DMS79 treated with DMSO at 0.1 percent for 48 hours (cell line): ENCODE measurements at places on chromosomes 1 and 21.

GRCh38 chr1:67883069-67883468 lies 49.8 kb upstream of the GNG12 start:
- DNase-seq = no peak

DNA sequence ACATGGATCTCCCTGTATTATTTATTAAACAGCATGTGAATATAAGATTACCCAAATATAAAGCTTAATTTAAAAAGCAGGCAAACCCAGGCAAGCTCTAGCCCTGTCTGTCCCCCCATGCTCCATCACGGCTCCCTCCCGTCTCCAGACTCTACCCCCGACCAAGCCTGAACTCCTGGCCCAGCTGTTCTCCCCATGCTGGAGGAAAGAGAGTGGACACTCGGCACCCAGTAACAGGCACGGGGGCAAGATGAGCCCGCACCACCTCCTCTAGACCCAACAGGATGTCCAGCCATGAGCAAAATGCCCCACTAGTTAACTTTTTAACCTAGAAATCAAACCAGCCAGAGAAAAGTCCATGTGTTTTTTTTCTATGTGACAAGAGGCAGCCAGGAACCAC lies 19.3 kb downstream of the SLC19A1 start:
- no peak for DNase-seq

- DNase-seq = no peak
Measured at GRCh38 chr1:64814427-64814826, 69.6 kb downstream of the RAVER2 start.

GRCh38 chr1:53088616-53089300 lies 26.7 kb downstream of the PODN start:
- no peak for DNase-seq

- peak; percentile 77 for DNase-seq
Measured at GRCh38 chr1:160376525-160377131, 9.8 kb downstream of the NHLH1 start.

DNA sequence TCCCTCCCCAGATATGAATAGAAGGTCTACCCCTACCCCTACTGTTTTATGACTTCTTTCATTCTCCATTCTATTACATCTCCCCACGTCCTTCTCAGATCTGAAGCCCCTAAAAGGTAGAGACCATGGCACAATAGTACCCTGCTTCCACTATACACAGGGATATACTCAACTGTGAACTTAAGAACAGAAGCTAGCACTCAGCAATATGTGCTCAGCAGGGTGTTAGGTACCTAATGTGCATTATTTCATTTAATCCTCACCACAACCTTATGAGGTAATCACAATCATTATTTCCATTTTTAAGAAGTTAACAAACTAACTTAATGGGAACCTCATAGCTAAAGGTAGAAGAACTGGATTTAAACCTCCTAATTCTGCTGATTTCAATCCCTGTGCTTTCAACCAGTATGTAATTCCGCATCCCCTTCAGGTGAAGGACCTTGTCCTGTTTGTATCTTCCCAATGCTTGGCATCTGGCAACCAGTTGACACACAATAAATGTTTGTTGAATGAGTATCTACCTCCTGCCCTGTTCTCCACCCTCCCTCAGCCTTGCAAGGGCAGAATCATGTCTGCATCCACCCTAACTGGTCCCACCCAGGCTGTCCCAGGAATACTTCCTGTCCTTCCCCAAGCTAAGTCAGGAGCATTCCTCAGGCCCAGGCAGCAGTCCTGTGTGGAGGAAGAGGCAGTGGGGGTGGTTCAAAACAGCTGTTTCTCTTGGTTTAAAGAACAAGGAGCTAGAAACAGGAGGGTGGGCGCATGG lies 6.5 kb downstream of the DENND2D start:
- DNase-seq = no peak

- no peak for DNase-seq
Measured at GRCh38 chr1:64563958-64564565, 94.1 kb downstream of the CACHD1 start.

DNA sequence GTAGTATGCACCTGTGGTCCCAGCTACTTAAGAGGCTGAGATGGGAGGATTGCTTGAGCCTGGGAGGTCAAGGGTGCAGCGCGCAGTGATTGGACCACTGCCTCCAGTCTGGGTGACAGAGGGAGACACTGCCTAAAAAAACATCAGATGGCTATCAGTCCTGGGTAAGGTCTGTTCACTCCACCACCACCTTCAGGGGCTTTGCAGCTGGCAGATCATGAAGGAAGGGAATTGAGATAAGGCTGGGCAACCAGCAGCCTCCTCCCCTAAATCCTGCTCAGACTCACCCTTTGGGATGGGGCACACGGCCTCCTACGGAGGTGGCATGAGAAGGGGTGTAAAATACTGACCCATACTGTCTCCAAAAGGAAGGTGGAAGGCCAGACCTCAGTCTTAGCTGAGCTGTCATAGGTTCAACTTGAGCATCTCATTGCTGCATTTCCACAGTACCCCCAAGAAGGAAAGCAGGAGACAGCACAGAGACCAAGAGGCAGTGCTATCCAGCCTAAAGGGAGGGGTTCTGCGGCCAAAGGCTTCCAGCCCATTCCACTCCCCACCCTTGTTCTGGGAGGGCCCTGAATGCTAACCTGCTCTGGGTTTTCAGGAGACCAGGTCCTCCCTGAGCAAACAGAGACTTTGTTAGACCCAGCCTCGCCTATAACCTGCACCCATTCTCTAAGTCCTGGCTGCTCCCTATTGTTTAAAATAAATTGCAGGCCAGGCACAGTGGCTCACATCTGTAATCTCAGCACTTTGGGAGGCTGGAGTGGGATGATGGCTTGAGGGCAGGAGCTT lies 13.7 kb downstream of the SLC45A3 start:
- DNase-seq = no peak

GRCh38 chr1:183291802-183292514 lies 105.9 kb downstream of the LAMC2 start:
- no peak for DNase-seq

DNA sequence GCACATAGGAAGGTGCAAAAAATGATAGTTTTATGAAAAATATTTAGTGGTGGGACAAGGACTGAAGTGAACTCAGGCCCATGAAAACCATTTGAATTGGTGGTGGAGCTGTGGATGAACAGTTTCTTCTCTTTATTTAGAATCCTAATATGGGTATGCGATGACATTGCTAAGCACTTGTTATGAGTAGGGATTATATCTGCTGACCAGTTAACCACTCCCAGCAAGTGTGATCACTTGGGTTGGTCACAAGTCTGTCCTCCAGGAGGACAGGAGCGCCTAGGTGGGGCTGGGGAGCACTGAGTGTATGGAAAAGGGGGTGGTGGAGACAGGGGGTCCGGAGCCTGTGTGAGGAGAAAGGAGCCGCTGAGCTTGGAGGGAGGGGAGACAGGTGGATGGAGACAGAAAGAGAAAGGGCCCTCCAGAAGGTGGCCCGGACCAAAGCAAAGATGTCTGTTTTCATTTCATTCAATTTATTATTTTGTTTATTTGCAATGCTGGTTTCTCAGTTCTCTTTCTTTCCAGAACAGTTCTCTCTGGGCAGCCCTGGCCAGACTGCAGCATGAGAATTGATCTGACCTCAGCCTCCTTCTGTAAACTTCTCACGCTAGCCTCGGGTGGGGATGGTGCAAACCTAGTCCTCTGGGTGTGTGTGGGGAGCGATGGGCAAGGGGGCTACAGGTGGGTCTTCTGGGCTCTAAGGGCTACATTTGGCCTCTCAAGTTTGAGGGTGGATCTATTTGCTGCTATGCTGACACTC lies 9.9 kb upstream of the ZSCAN20 start:
- DNase-seq = no peak

DNA sequence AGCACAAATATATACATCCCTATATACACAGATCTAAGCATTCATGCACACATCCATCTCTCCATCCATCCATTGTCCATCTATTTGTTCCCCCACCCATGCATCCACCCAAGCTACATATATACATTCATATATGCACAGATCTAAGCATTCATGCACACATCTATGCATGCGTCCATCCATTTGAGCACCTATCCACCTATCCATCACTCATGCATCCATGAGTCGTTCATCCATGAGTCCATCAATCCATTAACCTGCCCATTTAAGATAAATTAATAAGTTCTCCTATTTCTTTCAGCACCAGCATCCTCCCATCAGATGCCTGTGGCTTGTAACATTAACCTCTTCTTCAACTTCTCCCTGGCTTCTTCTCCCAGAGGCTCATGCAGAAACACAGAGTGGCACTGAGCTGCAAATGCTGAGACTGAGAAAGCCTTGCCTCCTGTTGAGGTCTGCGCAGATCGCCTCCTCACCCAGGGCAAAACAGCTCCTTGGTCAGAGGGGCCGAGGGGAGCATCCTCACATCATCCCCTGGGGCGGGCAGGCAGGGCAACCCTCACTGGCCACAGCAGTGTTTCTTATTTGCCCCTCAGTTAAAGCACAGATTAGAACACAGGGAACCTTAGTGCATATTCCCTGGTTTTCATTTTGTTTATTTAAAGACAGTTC lies 17.4 kb upstream of the PDE9A start:
- DNase-seq = no peak

DNA sequence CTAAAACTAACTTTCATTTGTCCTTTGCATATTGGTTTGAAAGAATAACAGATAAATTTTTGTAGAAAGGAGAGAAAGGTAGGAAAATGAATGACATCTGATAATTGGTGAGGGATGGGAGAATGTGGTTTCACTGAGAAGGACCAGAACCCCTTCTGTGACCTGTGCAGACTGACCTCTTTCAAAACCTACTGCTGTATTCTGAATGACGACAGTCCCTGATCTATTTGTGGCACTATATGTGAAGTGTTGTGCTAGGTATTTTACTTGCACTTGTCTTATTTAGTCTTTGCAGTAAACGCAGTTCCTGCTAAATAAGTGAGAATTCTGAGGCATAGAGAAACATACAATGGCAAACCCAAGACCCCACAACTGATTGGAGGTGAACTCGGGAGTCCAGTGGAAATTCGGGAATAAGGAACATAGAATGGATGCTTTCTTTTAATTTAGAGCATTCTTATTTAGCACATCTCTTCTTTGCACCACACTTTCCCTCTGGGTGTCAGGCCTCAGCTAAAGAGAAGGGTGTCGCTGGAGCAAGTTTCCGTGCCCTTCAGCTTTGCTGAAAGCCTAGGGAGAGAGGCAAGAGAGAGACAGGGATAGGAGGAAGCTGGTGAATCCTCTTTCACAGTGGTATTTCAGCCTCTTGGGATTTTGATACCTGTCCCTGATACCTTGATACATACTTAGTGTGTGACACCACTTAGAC lies 230.2 kb downstream of the PAPPA2 start:
- no peak for DNase-seq

DNA sequence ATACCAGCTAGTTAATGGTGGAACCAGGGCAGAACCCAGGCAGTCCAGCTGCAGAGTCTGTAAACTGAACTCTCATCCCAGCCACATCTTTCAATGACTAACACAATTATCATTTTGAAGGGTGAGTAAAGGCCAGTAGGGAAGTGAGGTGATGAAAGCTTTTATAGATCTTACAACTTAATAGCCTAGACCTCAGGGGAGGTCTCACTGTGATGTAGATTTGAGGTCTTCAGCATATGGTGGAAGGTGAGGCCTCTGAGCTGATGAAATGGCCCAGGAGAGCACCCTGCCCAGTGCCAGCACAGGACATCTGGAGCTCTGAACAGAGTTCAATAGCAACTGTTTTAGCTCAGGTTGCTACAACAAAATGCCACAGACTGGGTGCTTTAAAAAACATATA lies 44.8 kb upstream of the POU2F1 start:
- no peak for DNase-seq

DNA sequence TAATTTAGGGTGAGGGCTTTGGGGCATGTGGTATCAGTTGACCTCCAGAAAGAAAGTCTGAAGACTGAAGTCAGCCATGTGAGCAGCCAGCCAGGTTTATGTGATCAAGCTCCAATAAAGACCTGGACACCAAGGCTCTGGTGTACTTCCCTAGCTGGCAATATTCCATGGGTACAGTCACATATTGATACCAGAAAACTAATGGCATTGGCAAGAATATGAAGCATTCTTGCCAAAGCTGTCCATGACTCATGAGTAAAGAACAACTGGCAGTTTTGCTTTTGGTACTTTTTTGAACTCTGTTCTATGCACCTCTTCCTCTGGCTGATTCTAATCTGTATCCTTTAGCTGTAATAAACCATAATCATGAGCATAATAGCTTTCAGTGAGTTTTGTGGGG lies 415.3 kb upstream of the CAMK1G start:
- DNase-seq = no peak

DNA sequence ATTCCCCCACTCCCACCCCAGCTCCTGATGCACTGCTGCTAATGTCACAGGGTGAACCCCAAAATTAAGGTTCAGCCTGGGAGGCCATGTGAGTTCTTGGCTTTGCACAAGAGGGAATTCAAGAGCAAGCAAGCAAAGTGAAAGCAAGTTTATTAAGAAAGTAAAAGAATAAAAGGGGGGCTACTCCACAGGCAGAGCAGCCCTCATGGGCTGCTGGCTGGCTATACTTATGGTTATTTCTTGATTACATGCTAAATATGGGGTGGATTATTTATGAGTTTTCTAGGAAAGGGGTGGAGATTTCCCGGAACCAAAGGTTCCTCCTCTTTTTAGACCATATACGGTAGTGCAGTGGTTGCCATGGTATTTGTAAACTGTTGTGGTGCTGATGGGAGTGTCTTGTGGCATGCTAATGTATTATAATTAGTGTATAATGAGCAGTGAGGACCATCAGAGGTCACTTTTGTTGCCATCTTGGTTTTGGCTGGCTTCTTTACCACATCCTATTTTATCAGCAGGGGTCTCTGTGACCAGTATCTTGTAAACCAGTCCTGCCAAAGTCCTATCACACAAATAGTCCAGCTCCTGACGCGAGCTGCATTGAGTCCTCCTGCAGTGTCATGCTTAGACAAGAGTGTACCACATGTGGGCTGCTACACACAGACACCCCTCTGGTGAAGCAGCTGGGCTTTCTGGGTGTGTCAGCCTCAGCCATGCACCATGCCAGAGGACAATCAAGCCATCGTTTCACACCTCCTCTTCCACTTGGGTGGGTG lies 46.4 kb upstream of the CSF1 start:
- no peak for DNase-seq

GRCh38 chr1:43573066-43573800 lies 42.5 kb downstream of the PTPRF start:
- DNase-seq = no peak

- peak; percentile 50 for DNase-seq
Measured at GRCh38 chr1:205012391-205013140, 30.4 kb upstream of the CNTN2 start.

DNA sequence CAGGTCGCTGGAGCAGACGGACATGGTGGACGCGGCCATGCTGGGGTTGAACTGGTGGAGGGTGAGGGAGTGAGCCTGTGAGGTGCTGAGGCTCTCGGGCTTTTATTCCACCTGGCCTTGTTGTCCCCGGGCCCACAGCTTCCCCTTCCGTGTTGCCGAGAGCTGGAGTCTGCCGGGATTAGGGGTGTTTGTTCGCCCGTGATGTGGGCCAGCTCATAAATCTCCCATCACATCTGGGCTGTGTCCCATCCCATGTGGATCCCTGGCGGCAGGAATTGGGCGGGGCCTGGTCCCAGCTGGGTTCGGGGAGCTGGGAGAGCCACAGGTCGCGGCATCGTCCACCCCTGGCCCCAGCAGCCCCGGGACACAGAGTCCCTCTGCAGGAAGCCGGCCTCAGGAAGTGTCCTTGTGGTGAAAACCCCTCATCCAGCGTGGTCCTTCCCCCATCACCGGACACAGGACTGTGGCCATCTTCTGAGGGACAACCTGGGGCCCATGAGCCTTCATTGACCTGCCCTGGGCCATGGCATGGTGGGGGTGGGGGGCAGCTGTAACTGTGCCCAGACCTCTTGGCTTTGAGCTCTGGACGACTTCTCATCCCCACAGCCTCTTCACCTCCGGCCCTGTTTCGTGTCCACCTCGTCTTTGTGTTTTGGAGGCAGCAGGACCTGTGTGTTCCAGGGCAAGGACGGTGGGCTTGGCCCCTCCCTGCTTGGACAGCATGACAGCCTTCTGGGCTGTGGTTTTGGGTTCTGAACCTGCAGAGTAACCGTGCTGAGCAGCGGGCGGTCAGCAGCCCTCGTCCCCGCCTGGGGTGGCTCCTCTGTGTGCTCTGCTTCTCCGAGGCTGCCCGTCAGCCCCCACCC lies at the start of gene KRTAP10-6:
Gene KRTAP10-6, minus strand, starts transcription at position 60 of the 866 bp plus-strand sequence. Its CDS starts 21 bp downstream, at position 39.
- DNase-seq = no peak
